ENCODE measurements at places on chromosomes 7 and 10. TPM values are rescaled to one million over a fixed set of nuclear protein-coding genes. Genes with fewer than 3 reads are reported as not detected.

GRCh38 chr10:103224133-103224532 lies 21.6 kb upstream of the RPEL1 start:
- DNase-seq = no peak

DNA sequence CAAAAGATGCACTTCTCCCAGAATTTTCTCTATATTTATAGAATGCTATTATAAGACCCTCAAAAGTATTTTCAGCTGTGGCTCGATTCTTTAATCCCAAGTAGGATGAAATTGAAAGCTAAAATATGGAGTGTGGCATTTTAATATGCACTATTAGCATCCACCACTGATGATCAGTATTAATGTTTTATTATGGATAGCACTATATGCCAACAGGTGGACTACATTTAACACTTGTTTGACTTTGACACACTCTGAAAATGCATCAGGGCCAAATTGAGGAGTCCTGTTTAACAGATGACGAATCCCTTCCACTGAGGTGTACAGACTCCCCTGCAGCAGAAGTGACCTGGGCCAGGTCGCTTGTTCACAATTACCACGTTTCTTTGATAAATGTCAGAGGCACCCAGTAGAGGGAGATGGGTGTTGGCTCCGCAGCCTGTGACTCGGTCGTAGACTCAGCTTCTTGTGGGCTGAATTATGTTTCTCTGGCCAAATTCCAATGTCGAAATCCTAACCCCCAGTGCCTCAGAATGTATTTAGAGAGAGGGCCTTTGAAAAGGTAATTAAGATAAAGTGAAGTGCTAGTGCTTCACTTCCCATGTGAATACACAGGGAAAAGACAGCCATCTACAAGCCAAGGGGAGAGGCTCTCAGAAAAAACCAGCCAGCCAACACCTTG lies 48.1 kb downstream of the WIPF3 start:
- DNase-seq = peak; percentile 17

DNA sequence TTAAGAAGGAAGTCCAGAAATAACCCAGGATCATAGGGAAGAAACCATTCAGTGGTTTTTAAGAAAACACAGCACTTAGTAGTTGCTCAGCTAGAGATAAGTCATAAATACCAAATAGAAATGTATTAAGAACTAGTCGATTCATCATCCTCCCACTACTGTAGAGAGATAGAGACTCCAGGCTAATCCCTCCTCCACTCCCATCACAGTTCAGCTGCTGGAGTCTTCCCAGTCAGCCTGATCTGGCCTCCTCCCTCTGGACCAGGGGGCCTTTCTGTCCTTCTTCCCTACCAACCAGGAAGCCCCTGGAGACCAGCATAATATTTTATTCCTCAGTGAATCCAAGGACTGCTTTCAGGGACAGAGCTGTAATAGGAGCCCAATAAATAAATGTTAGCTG lies 294.1 kb upstream of the YAE1 start:
- no peak for DNase-seq

- peak; percentile 89 for DNase-seq
Observed at GRCh38 chr10:72048450-72049124, 39.8 kb downstream of the SPOCK2 start.

- peak; percentile 57 for DNase-seq
Observed at GRCh38 chr10:28393956-28394568, 91.2 kb upstream of the MPP7 start.

DNA sequence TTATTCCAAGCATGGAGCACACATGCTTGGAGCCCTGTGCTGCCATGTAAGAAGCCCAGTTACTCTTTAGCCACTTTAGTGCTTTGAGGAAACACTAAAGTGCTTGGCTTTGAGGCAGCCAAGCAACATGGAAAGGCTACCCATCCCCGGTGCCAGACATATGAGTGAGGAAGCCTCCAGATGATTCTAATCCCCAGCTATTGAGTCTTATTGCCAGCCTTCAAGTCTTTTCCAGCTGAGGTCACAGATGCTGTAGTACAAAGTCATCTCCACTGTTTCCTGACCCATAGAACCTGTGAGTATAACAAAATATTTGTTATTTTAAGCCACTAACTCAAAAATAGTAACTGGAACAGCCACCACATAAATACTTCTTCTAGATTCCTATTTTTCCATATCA lies 91.4 kb upstream of the CYP26C1 start:
- no peak for DNase-seq

- DNase-seq = peak; percentile 83
Observed at GRCh38 chr10:5659702-5660528, 6.5 kb downstream of the ASB13 start.

- no peak for DNase-seq
Observed at GRCh38 chr7:131075406-131075805, 252.3 kb upstream of the MKLN1 start.

DNA sequence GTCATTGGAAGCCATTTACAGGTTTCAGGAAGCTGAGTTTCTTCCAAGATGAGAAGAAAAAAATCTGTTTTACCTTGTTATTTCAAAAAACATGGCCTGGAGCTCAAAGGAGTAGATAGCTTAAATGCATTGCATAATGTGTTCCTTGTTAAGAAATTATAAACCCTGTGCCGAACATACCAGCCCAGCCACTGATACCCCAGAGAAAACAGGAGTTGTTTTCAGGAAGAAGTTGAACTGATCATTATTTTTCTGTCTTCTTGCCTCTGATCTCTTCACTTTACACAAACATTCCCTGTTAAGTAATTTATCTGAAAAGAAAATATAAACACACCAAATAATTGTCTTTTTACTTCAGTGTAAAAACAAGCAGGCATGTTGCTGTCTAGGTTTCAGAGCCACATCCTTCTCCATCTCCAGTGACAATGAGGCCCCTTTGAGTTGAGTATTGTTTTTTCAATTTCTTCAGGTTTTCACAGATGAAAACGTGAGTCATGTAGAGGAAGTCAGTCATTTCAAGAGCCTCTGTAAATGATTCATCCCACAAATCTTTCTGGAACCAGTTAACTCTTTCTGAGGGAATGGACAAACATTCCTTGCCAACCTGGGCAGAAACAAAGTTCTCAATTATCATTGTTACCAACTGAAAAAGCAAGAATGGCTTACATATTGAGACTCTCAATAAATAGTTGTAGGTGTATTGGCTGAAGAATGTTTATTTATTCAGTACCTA lies 244.2 kb downstream of the IPMK start:
- peak; percentile 96 for DNase-seq

DNA sequence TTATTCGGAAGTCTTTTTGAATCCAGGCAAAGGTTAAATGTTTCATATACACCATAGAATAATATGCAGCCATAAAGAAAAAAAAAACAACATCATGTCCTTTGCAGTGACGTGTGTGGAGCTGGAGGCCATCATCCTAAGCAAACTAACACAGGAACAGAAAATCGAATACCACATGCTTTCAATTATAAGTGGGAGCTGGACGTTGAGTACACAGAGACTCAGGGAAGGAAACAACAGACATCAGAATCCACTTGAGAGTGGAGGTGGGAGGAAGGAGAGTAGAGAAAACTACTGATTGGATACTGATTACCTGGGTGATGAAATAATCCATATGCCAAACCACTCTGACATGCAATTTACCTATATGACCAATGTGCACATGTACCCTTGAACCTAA lies 293.4 kb downstream of the KLF6 start:
- no peak for DNase-seq

DNA sequence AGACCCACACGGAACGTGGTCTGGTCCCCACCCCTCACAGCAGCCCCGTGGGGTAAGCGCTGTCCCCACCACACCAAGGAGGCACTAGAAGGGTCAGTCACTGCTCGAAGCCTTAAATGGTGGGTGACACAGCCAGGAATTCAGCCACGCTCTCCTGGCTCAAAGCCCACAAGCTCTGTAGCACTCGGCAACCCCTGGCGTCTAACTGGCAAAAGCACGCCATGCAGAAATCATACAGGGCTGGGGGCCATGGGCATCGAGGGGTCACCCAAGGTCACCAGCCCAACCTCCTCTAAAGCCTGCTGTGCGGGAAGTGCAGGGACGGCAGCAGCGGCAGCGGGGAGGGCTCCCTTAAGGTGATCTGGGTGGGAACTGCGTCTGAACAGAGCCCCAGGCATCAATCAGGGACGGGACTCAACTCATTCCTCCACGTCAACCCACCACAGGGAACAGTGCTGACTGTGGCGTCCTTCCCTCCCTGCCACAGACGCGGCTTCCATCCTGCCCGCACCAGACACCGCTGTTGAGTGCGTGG lies 7.8 kb downstream of the GPER1 start:
- no peak for DNase-seq

DNA sequence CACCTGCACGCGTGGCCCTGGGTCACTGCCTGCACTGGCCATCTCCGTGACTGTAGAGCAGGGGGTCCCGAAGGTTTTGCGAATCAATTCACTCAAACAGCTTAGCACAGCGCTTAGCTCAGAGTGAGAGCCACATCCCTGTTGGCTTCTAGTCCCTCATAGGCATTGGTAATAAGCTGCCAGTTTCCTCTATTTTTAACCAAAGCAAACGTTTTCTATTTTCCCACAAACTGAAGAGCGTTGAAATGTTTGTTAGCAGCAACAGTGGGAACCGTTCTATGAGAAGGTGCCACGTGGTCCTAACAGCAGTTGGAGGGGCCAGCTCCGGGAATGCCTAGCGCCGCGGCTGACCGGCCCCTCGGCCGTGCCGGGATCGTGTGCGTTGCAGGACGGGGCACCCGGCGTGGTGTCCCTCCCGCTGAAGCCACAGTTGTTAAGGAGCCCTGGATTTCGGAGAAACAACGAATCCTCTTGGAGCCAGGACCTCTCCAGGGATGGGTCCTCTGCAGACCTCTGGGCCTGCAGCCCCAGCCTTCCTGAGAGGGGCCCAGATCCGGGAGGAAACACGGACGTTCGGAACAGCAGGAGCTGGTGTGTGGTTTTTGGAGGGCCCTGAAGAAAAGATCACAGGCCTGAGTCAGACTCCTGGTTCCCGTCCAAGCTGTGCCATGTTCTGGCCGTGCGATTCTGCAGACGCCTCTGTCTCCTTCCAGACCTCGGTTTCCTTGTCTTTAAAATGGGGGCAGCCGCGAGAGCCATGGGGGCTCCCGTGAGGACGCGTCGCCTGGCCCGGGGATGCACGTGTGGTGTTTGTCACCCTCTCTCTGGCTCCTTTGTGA lies 40.3 kb downstream of the FAM20C start:
- DNase-seq = no peak

- no peak for DNase-seq
Observed at GRCh38 chr7:90597563-90598253, 1.6 kb downstream of the CDK14 start.

DNA sequence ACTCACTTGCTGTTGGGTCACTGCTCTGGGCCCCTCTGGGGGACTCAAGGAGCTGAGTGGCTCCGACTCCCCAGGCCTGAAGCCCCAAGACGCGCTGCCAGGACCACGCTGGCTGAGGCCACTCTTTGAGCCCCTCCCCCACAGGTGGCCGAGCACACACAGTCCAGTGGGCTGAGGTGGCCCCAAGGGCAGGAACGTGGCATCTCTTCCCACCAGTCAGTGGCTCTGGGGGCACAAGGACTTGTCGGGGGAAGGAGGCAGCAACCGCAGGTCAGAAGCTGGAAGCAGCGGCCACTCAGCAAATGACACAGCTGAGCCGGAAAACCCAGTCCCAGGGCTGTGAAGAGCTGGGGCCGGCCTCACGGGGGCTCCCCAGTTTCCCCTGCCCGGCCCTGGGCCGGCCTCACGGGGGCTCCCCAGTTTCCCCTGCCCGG lies 24.1 kb downstream of the GRIFIN start:
- no peak for DNase-seq

DNA sequence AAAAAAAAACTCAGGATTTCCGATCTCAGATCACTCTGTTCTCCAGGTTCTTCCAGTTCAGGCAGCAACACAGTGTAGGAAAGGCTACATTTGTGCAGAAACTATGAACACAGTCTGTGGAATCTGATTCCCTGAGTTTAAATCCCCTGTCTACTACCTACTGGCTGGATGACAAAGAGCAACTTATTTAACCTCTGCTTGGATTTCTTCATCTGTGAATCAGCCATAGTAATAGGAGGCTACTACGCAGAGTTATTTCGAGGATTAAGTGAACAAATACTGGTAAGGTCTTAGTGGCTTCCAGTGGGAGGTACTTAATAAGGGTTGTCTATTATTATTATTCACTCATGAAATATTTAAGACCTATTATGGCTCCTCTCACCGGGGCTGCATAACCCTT lies 44.3 kb upstream of the PDCD4 start:
- no peak for DNase-seq

DNA sequence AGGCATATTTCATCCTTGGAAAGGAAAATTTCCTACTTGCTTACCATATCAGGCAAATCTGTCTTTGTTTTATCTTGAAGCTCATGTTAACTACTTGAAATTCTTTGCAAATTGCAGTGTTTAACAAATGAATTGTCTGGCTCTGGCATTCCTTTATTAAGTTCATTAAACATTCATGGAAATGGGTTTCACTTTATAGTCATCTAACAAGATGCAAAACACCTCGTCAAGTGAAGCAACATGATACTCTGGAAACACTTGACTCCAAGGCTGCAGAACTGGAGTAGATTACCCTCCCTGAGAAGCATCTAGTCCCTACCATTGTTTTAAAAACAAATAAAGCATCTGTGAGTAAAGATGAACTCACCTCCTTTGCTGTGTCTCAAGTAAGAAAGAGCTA lies 1086.9 kb downstream of the NRG3 start:
- no peak for DNase-seq

DNA sequence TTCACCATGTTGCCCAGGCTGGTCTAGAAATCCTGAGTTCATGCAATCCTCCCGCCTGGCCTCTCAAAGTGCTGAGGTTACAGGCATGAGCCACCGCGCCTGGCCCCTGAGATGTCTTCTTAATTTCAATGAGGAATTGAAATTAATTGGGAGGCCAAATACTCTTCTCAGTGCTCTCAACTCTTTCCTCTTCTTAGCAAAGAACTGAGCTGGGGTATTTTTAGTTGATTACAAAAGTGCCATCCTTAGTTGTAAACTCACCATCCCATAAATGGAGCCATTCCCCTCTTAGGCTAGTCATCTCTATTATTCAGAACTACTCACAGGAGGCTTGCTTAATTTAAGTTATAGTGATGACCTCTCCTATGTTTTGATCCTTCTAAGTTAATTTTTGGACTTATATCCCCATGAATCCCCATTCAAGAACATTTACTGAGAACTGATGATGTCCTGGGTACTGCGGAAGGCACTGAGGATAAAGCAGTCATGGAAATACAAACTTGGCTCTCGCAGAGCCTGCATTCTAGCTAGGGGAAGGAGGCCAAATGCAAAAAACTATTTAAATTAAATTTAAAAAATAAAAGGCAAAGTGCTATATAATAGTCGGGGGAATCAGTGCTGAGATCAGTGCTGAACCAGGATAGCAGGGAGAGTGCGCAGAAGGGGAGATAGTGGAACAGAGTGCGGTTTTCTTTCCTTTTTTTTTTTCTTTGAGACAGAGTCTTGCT lies 145.3 kb downstream of the SFMBT2 start:
- no peak for DNase-seq

- peak; percentile 24 for DNase-seq
Observed at GRCh38 chr7:85023066-85023712, 163.7 kb downstream of the SEMA3D start.

- peak; percentile 84 for DNase-seq
Observed at GRCh38 chr10:71848325-71849275, 2.5 kb downstream of the PSAP start.

- DNase-seq = no peak
Observed at GRCh38 chr10:114042895-114043531, 653 bp upstream of the ADRB1 start.

Gene VWA2
- not detected for total RNA-seq

Gene ZSWIM8
- total RNA-seq = 51.9 TPM

Gene PNLIPRP2
- not detected for total RNA-seq

Gene STAG3
- total RNA-seq = 0.23 TPM

Gene ITIH5
- total RNA-seq = not detected

Gene PRLHR
- not detected for total RNA-seq

Gene HTRA1
- 41.7 TPM for total RNA-seq

Gene LIPK
- total RNA-seq = not detected

Gene TDRD1
- not detected for total RNA-seq

Gene AASS
- 10.7 TPM for total RNA-seq

Gene TFPI2
- total RNA-seq = not detected

Gene PPP1R9A
- total RNA-seq = 4.3 TPM

Gene CABCOCO1
- total RNA-seq = not detected
